ENCODE measurements at places on chromosomes 5 and 9.

DNA sequence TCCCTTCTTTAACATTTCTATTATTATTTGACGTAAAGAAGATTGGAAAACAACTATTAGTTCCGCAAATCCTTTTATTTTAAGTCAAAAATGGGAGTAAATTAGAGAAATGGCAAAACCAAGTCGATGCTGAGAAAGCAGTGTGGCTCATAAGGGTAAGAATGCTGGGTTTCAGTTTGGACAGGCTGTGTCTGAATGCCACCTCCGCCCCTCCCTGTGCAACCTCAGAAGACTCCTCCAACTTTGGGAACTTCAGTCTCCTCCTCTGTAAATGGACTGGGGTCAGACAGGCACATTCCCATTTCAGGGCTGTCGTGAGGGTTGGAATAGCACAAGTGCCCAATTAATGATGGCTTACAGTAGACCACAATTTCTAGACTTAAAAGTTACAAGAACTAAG lies 154.0 kb downstream of the GABBR2 start:
- DNase-seq, result no peak

- DNase-seq, result no peak
These were observed 113.0 kb downstream of the UGCG start for GRCh38 chr9:112009656-112010055.

DNA sequence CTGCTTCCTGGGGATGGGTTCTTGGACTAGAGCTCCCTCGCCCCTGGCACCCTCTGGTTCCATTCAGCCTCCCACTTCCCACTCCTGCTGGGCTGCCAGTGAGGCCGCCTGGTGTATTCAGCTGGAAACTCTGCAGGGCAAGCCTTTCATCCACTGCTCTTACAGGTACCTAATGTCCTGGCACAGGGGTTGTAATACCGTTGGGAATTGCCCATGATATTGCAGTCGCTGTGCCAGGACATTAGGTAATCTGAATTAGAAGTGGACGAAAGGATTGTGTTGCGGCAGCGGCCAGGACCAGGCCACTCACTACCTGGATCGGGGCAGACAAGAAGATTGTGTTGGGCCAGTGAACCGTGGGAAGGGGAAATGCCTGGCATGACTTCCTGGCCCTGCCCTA lies 13.1 kb downstream of the TMOD1 start:
- no peak for DNase-seq

DNA sequence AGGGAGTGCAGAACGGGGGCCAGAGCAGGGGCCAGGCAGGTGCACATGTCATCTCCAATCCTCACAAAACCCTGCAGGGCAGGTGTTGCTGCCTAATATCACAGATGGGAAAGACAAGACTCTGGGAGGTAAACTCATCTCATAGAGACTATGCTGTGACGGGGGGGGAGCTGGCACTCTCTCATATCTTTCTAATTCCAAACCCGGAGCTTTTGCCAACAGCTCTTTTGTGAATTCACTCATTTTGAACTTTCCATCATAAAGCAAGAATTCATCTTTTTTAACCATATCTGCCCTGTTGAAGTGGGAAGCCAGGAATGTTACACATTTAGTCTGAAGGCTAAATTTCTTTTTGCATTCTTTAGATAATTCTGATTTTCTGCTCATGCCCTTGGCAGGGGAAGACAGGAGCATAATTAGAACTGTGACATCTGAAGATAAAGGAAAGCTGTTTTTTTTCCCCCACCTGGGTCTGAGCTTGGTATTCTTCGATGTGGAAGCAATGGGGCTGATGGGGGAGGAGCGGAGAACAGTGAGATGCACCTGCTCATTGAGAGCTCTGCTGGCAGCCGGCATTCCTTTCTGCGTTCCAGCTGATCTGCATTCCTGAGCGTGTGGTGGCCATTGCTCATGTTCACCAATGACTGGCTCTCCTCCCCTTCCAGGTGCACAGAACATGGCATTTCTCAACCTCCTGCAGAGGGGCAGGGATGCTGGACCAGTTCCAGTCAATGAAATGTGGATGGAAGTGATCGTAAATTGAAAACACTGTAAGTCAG lies 159.2 kb downstream of the NSG2 start:
- peak; percentile 44 for DNase-seq

DNA sequence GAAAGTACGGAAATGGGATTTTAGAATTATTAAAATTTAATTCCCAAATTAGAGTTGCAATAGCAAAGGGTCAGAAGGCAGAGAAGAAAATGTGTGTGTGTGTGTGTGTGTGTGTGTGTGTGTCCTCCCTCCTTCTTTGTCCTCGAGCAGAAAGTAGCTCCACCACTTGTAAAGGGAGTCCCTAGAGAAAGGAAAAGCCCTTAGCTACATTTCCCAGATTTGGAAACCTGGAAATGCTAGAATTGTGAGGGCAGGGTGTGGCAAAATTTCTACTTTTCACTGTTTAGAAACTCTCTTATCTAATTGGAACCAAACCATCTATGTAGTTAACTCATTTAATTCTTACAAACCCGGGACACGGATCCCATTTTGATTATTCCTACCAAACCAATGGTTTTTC lies 33.2 kb upstream of the LIFR start:
- no peak for DNase-seq

- DNase-seq, result peak; percentile 44
These were observed 13.6 kb upstream of the GM2A start for GRCh38 chr5:151239237-151239861.

DNA sequence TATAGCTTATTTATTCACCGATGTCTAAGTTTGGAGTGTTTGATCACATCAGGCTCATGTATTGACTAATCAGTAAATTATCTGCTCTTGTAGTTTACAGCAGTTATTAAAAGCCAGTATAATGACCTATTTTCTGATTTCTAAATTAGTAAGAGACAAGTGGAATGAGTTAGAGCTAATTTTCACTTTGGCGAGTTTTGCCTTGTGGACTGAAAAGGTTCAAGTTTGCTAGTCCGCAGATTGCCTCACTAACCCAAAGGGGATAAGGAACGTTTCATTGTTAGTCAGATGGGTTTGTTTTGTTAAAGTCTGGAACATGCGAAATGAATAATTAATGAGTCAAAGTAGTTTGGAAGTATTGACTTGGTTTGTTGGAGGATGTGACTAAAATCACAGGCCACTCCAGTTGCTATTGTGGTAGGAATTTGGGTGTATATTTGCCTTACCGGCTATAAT lies 40.1 kb downstream of the SMARCA2 start:
- DNase-seq, result no peak

GRCh38 chr9:38434853-38435252 lies 10.6 kb upstream of the IGFBPL1 start:
- DNase-seq, result no peak

- DNase-seq, result no peak
These were observed 18.0 kb downstream of the IL5 start for GRCh38 chr5:132525299-132525724.

GRCh38 chr5:5159282-5160103 lies 19.4 kb downstream of the ADAMTS16 start:
- DNase-seq, result no peak

GRCh38 chr9:120730654-120731514 lies 16.6 kb upstream of the MEGF9 start:
- no peak for DNase-seq

DNA sequence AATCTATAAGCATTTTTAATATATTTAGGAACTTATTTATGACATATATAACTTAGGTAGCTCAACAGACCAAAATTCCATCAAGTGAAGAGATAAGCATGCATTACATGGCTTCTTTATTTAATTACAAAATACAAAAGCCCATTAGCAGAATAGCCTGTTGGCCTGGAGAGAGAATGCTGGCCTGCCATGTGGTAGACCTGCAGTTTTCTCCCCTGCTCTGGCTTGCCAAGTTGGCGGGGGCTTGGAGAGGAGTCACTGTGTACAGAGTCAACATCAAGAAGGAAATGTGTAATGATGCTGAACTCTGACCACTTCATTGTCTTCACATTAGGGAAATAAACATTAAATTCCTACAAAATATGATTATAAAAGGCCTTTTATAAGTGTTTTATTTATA lies 69.8 kb upstream of the CNTLN start:
- no peak for DNase-seq

DNA sequence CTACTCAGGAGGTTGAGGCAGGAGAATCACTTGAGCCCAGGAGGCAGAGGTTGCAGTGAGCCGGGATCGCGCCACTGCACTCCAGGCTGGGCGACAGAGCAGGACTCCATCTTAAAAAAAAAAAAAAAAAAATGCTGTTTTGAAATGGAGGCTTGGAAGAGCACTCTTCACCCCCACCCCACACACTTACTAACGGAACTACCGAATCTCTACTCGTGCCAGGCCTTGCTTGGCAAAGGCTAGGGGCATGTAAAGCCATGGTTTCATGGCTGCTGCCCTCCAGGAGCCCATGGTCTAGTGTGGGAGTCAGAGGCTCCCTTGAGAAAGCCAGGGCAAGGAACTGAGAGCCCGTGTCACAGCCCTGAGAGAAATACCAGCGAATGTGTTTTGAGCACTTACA lies 21.3 kb downstream of the PCDHGC5 start:
- no peak for DNase-seq

DNA sequence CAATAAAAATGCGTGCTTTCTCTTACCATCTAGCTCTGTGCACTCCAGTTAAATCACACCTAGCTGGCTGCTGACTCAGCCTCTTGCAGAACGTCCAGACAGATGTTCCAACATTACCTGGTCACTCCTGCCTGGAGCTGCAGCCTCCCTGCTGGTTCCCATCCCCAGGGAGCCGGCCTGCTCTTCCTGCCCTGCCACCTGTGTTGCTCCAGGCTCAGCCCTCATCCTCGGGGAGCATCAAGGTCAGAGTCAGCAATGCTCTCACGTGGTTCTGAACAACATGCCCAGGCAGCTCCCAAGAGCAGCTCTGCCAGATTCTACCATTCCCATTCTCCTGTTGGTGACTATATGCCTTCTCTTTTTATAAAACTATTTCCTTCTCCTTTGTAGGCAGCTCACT lies 81.3 kb downstream of the GADD45G start:
- DNase-seq, result peak; percentile 93

DNA sequence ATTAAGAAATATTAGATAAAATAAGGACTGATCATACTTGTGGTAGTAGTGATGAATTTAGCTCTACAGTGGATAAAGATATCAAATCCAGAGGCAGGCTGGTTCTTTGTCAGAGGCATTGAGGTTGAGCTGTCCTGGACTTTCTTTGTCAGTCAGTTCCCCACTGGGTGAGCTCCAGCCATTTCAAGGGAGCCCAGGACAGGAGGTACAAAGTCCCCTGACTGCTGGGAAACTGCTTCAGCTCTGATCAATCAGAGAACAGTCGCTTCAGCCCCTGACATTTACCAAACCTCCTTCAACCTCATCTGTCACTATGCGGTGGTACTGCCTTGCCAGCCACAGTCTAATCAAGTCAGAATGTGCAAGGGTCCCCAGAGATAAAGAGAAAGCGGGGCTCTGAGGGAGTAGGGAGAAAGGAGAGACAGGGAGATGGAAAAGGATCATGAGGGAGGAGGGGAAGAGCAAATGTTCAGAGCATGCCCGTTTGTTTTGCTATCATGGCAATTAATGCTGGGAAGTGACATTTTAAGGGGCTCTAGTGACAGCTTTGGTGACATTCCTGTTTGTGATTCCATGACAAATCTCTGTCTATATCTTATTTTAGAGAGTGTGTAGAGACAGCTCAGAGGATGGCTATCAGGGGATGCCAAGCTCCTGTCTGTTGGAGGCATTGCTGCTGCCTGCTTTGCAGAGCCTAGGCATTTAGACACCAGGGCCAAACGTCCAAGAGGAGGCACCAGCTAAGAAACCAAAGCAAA lies 223.2 kb downstream of the ASTN2 start:
- no peak for DNase-seq

GRCh38 chr9:135488527-135488926 lies 8.9 kb downstream of the PPP1R26 start:
- no peak for DNase-seq

- peak; percentile 22 for DNase-seq
These were observed 36.6 kb downstream of the CTNNA1 start for GRCh38 chr5:138789771-138790242.

DNA sequence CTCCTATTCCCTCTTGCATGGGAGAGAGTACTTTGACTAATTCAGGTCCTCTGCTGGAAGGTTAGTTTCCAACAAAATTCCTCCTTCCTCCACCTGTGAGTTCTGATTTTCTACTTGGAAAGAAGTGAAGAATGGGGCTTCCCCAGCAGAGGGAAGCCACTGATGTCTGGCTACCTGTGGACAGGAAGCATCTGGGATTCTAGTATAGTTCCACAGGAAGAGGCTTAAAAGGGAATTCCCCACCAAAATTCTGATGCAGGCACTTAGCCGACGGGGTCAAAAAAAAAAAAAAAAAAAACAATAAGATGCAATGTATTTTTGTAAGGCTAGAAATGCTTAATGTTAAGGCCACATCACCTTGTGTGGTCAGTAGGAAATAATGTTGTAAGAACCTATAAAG lies 33.4 kb downstream of the PCDHGC5 start:
- DNase-seq, result no peak

DNA sequence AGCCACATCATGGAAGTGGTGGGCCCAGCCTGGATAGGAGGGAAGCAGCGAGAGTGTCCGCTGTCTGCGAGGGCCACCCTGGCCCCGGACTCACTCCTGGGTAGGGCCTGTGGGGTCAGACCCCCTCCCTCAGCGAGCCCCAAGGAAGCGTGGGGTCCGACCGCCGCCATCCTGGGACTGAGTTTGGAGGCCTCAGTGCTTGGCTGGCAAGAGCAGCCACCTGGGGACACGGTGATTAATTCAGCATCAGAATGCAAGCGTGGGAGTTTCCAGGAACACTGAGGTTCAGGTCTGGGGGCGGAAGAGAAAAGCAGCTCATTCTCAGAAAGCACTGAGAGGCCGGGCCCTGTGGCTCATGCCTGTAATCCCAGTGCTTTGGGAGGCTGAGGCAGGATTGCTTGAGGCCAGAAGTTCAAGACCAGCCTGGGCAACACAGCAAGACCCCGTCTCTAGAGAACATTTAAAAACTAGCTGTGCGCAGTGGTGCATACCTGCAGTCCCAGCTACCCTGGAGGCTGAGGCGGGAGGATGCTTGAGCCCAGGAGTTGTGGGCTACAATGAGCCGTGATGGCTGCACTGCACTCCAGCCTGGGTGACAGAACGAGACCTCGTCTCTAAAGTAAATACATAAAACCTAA lies 18.3 kb upstream of the CAMSAP1 start:
- no peak for DNase-seq

DNA sequence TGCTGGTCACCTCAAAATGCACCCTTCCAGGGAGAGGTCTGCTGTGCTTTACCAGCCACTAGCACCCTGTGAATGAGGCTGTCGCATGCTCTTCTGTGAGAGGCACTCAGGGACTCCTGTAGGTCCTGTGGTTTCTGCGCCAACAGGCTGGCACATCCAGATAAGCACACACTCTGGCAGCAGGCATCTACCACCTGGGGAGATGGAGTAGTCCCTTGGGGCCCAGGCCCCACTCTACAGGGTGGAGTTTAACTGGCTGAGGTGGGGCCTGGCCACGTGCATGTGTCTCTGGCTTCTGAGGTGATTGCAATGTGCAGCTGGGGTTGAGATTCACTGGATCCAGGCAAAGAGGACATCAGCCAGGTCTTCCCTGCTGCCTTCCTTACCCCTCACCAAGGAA lies 32.3 kb downstream of the TMEM174 start:
- peak; percentile 82 for DNase-seq

DNA sequence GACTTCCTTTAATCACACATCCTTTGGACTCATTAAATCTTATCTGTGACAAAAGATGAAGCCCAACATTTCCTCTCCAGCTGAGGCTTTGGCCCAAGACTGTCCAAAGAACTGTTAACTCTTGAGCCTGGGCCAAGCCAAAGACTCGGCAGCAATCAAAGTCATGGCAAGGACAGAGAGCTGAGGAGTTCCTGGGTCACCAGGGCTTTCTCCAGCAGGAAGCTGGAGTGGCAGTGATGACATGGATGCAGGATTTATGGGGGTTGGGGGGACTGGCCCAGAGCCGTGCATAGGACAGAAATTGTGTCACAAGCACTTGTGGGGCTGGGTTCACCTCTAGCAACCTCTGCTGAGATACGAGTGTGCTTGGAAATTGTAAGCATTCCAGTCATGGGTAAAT lies 440.3 kb downstream of the PLK2 start:
- no peak for DNase-seq

GRCh38 chr5:77230727-77231470 lies 20.4 kb downstream of the PDE8B start:
- DNase-seq, result no peak
